HT-29 (cell line): ENCODE measurements at places on chromosomes 11 and 22. TPM values are rescaled to one million over a fixed set of nuclear protein-coding genes. Genes with fewer than 3 reads are reported as not detected.

DNA sequence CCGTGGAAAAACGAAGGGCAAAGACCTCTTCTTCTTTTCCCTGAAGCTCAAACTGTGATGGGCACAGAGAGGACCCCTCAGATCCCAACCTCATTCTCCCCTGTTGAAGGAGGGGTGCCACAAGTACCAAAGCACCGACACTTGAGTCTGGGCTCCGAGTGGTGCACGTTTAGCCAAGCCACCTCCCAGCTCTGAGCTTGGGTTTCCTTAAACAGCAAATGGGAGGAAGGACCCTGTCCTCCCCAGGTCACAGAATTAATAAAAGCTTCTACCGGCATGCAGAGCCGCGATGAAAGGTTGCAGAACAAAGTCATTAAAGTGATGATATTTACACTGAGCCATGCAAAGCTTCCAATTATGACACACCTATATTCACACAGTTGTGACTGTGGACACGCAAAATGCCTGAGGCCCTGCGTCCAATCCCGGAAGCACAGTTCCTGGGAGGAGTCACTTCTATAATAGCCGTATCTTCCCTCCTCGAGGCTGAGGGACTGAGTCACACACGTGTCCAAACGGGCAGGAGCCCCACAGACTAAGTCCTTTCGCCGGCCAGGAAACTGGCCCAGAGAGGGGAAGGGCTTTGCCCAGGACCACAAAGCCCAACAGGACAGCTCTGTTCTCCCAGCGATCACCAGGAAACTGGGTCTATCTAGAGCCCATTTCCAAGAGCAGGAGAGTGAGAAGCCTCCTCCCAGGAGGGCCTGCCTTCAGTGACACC lies 922 bp upstream of the CSNK1E start:
- DNase-seq: peak; percentile 78

DNA sequence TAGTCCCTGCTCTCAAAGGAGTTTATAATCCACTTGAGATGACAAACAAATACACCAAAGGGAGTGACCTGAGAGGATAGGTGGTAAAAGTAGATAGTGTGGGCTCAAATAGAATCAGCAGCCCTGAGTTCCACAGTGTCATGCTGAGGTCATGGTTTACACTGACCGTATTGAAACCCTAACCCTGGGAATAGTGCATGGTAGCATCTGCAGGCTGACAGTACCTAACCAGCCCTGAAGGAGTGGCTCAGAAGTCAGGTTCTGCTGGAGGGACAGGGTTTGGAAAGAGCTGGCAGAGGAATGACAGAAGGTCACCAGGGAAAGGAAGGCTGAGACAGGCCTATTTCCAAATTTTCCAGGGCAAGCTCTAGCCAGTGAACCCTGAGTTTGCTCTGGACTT lies 9.2 kb upstream of the TMPRSS5 start:
- DNase-seq: no peak

GRCh38 chr22:20654343-20655208 lies 119.3 kb upstream of the SERPIND1 start:
- no peak for DNase-seq

DNA sequence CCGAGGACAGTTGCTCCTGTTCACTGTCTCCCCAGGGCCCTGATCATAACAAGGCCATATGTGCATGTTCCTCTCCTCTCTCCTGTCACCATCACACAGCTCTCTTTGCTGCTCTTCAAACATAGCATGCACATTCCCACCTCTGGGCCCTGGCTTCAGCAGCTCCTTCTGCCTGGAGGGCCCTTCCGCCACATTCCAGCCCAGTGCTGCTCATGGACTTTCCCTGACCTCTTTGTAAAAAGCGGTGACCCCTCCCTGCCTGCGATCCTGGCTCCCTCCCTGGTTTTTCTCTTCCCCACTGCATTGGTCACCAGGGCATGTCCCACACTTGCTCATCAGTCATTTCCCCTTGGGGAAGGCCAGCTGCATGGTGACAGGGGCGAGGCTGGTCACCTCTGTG lies 98.2 kb downstream of the MYO18B start:
- DNase-seq: no peak

- DNase-seq: no peak
Measured at GRCh38 chr11:15123849-15124248, 9.1 kb downstream of the INSC start.

GRCh38 chr11:57353852-57354251 lies 15.7 kb downstream of the P2RX3 start:
- no peak for DNase-seq

DNA sequence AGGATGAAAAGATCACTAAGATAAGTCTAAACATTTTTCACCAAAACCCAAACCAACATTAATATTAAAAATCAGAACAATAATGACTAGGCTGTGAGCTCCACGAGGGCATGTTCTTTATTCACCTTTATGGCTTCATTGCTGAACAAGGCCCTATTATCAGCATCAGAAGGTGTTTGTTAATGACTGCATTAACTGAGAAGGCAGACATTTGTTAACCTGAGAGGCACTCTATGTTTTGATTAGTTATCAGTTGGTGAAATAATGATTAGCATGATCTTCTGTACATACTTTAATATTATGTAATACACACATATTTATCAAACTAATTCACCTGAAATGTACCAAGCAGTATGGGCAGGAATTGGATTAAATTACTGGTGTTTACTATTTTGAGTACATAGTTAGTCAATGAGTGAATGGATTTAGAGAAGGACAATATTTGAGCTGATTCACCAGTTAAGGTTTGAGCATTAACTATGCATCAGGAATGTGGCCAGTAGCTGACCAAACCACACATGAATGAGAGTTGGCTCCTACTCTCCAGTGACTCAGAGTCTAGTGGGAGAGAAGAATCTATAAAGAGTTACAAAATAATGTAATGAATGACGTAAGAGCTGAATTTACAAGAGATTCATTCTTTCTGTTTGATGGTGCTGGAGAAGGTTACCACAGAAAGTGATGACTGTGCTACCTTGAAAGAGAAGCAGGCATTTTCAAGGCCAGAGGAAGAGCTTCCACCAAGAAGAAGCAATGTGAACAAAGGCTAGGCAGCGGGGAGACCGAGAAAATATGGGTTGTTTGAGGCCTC lies 6.7 kb downstream of the IL18 start:
- DNase-seq: peak; percentile 86

GRCh38 chr22:26648528-26649388 lies 8.6 kb upstream of the MIAT start:
- no peak for DNase-seq

GRCh38 chr11:32436751-32437494 lies 1.6 kb upstream of the WT1 start:
- no peak for DNase-seq

GRCh38 chr11:7454854-7455253 lies 30.5 kb upstream of the OLFML1 start:
- DNase-seq: no peak

Gene ABTB2
- 26.0 and 27.3 TPM in 2 replicates for total RNA-seq

GRCh38 chr11:126963603-126964363 lies 36.8 kb downstream of the KIRREL3 start:
- DNase-seq: peak; percentile 89

DNA sequence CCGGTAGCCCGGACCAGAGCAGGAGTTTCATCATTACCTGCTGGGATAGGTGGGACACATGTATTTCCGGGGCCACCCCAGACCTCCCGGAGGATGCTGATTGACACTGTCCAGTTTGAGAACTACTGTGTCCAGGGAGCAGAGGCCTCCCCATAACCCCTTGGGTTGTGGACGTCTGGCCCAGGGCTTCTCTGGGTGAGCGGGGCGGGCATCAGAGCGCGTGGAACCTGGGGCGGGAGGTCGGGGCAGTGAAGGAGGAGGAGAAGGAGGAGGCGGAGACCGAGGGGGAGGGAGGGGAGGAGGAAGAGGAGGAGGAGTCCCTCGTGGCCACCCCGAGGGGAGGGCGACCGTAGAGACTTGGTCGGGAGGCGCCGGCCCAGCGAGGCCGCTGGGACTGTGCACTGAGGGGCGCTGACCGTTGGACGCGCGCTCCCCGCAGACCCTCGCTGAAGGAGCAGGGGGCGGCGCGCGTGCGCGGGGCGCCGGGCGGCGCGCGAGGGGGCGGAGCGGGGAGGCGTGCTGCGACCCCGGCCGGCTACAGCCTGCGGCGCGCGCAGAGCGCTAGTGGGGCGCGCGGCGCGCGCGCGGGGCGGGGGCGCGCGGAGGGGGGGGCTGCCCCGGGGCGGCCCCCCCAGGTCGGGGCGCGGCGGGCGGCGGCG lies at the start of gene GRK3:
TSS of gene GRK3 (plus strand) at position 356 of the 659 bp plus-strand sequence. CDS start 366 bp downstream, outside the sequence.
- peak; percentile 41 for DNase-seq
